AG09319 (cell line): ENCODE measurements at places on chromosomes 12 and 14.

DNA sequence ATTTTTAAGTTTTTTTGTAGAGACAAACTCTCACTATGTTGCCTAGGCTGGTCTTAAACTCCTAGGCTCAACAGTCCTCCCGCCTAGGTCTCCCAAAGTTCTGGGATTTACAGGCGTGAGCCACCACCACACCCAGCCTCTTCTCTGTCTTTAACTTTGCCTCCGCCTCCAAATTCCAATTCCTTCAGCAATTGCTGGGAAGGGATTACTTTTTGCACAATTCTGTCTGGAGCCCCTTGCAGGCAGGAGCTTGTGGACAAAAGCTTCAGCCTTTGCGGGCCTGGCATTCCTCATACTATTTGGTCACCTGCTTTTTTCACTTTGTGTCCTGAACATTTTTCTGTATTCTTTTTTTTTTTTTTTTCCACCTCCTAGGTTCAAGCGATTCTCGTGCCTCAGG, 26.0 kb downstream of the SH2B3 start:
- DNase-seq: no peak

- DNase-seq: peak; percentile 37
Measured at GRCh38 chr14:80055667-80056496, 155.4 kb downstream of the DIO2 start.

DNA sequence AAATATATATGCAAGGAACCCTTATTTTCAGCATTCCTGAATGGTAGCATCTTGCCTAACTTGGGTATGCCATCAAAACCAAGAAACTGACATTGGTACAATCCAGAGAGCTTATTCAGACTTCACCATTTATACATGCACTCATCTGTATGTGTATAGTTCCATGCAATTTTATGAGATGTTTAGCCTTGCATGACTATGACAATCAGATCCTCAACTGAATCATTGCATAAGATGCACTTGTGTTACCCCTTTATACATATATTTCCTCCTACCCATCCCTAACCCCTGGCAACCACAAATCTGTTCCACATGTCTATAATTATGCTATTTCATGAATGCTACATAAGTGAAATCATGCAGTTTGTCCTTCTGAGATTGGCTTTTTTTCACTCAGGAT, 37.0 kb upstream of the PPFIBP1 start:
- DNase-seq: no peak

- DNase-seq: no peak
Measured at GRCh38 chr12:124874188-124874587, 10.5 kb upstream of the SCARB1 start.

DNA sequence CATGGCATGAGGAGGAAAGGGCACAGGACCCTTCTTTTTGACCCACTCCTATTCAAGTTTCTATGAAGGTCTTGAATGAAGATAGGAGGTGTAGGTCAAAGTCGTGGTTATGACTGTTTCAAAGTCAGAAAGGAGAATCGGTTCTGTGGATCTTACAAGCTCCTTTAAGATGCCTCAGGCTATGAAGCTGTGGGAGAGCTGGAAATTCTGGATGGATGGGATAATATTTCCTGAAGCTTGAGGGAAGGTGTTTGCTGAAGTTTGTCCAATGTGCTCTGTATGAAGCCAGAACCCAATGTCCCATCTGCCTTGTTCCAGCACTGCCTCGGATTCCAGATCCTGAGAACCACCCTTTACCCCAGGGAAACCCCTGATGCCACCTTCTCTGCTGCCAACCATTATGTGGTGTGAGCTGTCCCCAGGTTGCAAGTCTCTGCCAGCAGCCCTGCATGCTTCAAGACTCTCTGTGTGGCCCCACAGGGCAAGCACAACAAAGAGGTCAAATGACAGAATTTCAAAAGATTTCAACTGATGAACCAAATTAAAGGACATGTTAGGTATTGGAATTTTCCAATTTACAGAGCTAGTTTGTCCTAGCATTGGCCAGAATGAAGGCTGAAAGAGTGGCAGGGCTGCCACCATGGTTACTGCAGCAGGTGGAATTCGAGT, 472.0 kb downstream of the RGS6 start:
- DNase-seq: no peak

- DNase-seq: no peak
Measured at GRCh38 chr14:96261053-96261452, 5.0 kb downstream of the BDKRB1 start.

GRCh38 chr14:54354096-54354495, 42.7 kb upstream of the CDKN3 start:
- DNase-seq: no peak

GRCh38 chr12:117599849-117600248, 238.4 kb upstream of the NOS1 start:
- DNase-seq: no peak

DNA sequence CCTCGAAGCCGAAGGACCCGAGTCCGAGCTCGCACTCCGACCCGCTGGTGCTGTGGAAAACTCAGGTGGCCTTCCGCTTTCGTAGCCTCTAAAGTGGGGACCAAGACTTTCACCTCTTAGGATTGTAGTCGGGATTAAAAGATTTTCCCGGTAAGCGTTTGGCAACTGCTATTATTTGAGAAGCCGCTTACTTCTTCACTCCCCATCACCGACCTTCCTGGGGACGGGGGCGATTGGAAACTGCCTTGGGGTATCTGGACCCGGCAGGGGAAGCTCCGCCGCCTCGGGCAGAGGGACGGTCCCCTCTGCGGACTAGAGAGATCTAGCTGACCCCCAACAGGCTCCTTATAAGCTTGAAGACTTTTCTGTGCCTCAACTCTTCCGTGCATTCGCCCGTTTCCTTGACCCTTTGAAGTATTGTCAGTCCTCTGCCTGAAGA, 659 bp downstream of the TRAFD1 start:
- DNase-seq: no peak

DNA sequence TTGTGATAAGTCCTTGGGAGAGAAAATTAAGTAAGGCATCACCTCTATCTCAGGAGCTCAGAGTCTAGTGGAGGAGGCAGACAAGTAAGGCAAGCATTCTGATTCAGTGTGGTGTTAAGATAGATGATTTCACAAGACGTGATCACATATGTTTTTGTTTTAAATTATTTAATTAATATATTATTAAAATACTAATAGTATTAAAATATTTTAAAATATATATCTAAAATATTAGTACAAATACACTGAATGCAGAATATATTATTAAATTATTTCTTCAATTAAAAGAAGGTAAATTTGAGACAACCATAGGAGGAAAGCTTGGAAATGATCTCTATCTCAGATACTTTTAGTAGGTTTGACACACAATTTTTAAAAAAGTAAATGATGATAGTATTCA, 51.5 kb upstream of the ANO4 start:
- DNase-seq: no peak

DNA sequence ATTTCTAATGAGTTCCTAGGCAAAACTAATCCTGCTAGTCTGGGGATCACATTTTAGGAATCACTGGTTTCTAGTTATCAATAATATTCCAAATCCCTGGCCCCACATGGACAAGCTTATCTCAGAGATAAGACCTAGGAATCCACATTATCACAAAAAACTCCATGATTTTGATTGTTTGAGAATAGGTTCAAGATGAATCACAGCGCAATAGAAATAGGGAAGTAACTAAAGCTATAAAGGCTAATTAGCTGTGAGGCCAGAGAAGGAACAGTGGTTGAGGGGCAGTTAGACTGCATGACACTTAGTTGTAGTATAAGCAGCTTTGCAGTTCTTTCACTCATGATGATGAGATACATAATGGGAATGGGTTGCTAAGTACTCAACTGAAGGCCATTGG, 13.1 kb upstream of the ATP5F1B start:
- DNase-seq: no peak

GRCh38 chr12:119661882-119662281, 6.1 kb upstream of the PRKAB1 start:
- DNase-seq: no peak

DNA sequence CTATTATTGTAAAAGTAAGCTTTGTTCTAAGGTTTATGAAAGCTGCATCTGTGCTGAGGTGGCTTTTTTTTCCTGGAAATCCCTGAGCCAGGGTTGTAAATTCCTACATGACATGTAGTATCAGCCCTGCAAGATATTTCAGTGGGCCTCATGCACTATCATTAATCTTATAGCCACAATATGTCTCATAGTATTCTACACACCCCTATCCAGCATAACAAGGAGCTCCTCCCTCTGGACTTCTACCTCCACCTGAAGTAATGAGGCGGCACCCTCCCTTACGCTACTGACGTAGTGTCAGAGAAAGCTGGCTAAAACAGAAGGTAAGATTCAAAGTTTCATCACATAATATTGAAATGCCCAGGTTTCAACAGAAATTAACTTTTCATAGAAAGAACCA, 35.5 kb downstream of the SLC5A8 start:
- no peak for DNase-seq

DNA sequence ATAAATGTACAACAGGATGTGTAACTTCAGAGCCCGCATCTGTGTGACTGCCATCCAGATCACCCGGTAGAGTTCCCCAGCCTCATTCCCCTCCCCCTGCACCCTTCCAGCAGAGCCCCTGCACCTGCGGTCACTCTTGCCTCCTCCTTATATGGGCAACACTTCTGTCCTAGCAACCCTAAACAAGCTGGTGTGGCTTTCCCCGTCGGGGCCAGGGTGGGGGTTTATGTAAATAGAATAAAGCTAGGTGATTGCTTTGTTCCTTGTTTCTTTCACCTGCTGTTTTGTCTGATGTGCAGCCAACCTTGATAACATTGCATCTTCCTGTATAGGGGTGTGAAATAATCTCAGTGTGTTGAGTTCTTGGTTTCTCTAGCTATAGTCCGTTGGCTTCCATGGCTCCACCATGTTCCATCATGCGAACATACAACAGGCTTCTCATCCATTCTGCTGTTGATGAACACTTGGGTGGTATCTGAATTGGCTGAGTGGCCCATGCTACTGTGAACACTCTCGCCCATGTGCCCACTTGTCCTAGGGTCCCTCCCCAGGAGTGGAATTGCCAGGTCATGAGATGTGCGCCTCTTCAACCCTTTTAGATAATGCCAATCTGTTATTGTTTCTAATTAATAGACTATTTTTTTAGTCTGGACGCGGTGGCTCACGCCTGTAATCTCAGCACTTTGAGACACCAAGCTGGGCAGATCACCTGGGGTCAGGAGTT, 102.2 kb downstream of the KIF26A start:
- no peak for DNase-seq

- DNase-seq: no peak
Measured at GRCh38 chr12:106429043-106429552, 71.5 kb downstream of the POLR3B start.

DNA sequence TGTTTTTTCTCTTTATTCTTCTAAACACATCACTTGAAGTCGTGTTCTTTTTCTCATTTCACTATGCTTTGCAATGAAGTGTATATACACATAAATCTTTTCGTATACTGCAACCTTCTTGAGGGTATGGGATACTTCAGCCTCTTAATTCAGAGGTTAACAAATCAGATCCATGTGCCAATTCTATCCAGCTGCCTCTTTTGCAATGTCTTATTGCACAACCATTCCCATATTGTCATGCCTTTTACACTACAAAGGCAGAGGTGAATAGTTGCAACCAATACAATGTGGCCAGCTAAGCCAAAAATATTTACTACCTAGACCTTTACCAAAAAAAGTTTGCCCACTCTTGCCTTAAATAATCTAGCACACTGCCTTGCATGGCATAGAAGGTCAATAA, 224.5 kb upstream of the FOXG1 start:
- no peak for DNase-seq

GRCh38 chr12:122513660-122514059, 12.9 kb upstream of the ZCCHC8 start:
- DNase-seq: no peak

DNA sequence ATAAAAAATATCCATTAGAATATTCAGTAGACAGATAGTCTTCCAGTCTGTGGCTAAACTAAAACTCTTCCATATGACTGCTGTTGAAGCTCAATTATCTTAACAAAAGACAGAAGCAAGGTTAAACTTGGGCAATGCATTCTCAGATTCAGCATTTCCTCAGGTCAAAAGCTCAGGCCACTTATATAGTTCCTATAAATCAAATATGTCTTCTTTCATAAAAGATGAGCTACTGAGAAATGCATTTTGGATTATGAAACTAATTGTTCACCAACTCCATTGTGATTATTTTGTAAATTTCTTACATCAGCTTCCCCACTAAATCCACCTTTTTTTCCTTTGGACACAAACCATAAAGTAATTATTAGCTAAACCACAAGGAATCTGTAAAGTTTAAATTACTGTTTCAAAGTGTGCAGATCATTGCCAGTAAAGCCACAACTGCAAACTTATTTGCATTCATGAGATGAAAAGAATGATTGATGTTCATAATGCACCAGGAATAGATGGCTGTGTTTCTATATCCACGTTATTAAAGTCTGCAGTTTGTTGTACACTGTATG, 224.4 kb downstream of the FBXL14 start:
- peak; percentile 12 for DNase-seq

GRCh38 chr14:105050551-105050897, 14.7 kb downstream of the GPR132 start:
- DNase-seq: no peak

- no peak for DNase-seq
Measured at GRCh38 chr14:24056800-24057184, 5.0 kb downstream of the CARMIL3 start.

GRCh38 chr14:33376510-33376909, 437.8 kb downstream of the NPAS3 start:
- no peak for DNase-seq

DNA sequence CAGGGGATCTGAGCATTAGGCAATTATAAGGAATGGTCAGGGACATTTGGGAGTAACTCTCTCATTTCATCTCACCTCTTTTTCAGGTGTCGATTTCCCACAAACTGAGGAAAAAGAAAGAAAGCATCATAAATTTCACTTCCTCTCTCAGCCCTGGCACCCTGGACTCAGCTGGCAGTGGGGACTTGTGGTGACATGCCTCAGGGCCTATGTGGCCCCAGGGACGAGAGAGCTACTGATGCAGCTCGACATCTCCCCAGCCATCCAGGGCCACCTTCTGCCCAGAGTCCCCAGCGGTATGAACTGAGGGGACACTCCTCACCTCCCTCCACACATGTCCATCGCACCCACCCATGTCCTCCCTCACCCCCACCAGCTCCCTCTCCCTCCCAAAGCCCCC, 11.7 kb downstream of the TNFRSF1A start:
- no peak for DNase-seq

- DNase-seq: no peak
Measured at GRCh38 chr12:91575630-91576029, 393.0 kb upstream of the DCN start.

- no peak for DNase-seq
Measured at GRCh38 chr14:68596701-68597100, 196.2 kb downstream of the ZFP36L1 start.
